Muscle of back (tissue), 13 donors: ENCODE measurements at places on chromosomes 11 and 22. TPM values are rescaled to one million over a fixed set of nuclear protein-coding genes. Genes with fewer than 3 reads are reported as not detected.

Gene SULT4A1
- 3.1 TPM for polyA plus RNA-seq

Gene VPREB3
- polyA plus RNA-seq, result not detected

Gene MRGPRX1
- not detected for polyA plus RNA-seq

Gene EFEMP2
- 137 TPM for polyA plus RNA-seq

Gene UBQLN3
- not detected for polyA plus RNA-seq

Gene DTX4
- 29.2 TPM for polyA plus RNA-seq

Gene CATSPERZ
- polyA plus RNA-seq, result not detected

Gene C11orf42
- 0.31 TPM for polyA plus RNA-seq

Gene TSGA10IP
- polyA plus RNA-seq, result not detected

Gene PTDSS2
- 24.6 TPM for polyA plus RNA-seq

Gene CHRDL2
- polyA plus RNA-seq, result 2.3 TPM

Gene UCP3
- polyA plus RNA-seq, result 4.0 TPM

GRCh38 chr11:215581-216037 lies 8.1 kb downstream of the RIC8A start:
- no peak for DNase-seq

DNA sequence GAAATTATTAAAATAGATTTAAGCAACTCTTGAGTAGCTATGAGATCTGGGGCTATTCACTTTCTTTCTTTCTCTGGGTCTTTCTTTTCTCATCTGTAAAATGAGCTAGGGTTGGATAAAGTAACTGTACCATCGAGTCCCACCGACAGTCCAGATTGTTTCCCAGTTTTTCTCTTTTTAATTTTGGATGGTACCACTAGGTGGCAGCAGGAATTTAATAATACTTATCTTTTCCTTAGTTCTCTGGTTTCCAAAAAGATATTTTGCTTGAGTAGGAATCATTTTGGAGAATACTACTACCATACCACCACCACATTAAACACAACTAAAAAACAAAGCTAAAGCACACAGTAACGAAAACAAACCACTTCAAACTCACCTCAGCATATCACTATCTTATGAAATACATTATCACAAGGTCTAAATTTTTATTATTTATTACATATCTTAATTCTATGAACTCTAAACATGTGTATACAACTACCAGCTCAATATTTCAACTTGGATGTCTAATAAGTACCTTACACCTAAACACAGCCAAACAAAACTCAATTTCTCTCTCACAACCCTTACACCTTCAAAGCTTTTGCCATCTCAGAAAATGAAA lies 584.0 kb downstream of the KCNA4 start:
- peak; percentile 26 for DNase-seq

DNA sequence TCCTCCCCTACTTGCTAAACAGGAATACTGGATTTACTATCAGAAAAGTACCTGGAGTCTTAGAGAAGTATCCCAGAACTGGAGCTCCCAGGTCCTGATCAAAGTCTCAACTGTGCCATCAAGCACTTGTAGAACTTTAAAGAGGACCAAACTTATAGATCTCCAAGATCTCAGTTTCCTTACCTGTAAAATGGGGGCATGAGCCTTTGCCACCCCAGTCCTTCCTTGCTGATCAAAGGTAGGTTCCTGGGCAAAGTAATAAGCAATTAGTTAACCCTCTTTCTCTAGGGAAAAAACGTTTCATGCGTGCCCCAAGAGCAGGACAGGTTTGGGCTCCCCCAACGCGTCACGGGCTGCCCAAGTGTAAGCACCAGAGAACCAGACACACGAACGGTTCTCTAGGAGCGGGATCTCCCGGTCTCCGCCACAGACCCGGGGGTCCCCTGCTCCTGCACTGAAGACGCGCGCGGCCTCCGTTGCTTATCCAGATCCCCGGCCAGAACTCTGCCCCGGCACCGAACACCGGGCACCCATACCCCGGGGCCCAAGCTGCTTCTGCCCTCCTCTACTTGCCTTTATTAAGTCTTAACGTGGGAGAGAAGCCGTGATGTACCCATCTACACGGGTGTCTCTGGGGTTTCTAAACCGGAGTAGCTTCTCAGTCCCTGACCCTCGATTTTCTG lies 505 bp downstream of the ZNF214 start:
- DNase-seq, result peak; percentile 3

- DNase-seq, result no peak
Measured at GRCh38 chr22:25628494-25628893, 64.0 kb downstream of the GRK3 start.

GRCh38 chr22:30884211-30885000 lies 84.2 kb downstream of the MORC2 start:
- DNase-seq, result no peak

- no peak for DNase-seq
Measured at GRCh38 chr22:50422961-50423815, 51.6 kb downstream of the SBF1 start.

DNA sequence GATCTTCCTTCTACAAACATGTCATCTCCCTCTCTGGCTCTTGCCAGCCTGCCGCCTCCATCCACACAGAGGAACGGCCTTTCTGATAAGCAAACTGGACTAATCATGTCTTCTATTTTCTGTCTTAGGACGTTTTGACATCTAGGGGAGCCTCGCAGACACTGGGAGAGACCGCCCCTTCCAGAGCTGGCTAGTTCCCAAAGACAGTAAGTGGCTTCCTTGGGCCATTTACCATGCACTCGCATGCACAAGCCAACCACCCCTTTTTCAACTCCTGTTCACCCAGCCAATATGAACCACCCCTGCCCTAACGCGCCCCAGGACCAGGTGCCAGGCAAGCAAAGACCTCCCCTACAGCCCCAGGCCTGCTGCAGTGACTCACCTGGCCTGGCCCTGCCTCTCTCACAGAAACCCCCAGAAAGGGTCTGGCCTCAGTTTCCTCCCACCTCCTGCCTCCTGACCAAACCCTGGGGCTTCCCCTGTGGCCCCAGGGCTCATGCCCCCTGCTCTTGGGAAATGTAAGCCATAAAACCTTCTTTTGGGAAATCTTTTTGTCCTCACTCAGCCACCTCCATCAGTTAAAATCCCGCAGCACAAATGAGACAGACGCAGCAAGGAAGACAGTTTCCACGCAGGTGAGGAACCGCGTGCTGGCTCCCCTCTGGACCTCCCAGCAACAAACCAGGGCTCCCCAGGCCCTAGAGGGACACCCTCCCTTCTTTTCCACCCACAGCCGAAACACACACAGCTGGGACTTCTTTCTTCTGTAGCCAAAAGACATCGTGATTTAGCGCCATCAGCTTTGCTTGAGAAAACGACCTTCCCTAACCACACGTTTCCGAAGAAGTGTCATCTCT lies 38.5 kb downstream of the SHANK2 start:
- no peak for DNase-seq

DNA sequence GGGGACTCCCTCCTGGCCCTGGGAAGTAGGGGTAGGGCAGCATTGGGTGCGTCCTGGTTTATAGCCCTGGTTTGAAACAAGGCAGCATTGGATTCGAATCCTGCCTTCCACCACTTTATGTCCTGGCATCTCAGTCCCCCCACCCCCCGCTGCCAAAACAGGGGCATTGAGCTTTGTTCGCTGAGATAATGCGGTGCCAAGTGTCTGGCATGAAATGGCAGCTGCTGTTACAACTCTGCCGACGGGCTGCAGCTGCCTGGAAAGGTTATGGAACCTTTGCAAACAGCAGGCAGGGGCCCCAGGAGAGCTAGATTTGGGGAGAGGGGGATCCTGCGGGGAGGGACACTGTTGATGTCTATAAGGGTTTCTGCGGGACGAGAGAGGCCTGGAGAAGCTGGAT lies 1.9 kb downstream of the TST start:
- no peak for DNase-seq

DNA sequence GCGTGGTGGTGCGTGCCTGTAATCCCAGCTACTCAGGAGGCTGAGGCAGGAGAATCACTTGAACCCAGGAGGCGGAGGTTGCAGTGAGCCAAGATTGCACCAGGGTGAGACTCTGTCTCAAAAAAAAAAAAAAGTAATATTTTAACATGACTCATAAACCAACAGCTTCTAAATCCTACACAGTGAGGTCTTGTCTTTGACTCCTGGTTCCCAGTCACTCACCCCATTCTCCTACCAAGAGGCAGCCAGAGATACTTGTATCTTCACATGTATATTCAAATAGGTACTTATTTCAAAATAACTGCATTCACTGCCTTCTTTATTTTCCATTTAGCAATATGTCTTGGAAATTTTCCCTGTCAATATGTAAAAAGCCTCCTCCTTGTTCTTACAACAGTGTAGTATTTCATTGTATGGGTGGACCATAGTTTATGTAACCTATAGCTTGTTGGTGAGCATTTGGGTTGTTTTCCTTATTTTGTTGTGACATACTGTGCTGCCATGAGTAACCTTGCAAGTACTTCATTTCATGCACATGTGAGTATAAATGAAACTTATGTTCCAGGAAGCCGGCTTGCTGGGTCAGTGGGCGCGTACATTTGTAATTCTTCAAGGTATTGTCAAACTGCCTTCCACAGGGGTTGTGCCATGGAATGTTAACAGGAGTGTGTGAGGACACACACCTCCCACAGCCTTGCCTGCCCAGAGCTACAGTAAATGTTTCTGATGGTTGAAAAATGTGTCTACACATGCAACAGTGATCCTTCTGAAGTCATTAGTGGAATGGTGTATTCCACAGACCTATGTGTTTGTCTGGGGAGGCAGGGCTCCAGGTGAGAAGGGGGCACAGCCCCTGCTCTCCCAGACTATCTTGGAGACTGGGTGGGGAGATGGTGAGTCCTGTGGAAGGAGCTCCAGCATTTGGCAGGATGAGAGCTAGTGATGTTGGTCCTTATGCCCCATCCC lies 47.9 kb downstream of the OSBP2 start:
- DNase-seq, result no peak

DNA sequence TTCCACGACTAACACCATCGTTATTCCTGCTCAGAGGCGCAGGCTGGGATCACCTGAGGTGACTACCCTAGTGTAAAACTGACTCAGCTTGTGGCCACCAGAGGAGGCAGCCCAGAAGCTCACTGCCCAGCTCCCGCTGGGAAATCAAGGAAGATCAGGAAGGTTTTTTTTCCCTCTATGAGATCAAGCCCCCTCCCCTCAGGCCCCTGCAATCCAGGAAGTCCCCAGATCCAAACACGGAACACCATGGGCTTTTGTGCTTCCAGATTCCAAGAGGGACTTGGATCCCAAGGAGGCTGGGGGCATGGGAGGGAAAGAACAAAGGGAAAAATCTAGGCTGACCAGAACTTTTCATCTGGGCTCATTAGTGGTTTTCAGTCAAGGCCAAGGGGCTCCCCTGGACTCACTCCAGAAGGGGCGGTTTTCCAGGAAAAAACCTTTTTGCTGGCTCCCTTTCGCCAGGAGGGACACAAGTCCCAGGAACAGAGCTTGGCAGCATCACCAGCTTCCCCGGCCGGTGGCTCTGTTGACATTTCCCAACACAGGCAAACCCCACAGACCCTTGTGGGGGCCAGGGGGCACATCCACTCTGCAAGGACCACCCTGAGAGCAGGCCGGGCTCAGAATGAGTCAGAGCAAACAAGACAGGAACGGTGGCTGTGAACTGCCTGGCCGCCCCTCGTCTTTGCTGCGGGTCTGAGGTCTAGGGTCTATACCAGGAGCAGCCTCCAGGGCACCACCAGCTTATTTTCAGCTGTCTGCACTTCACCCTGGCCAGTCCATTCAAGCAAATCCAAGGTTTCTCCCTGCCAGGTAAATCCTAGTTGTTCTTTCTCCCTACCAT lies 36.8 kb downstream of the MYH9 start:
- DNase-seq, result no peak

DNA sequence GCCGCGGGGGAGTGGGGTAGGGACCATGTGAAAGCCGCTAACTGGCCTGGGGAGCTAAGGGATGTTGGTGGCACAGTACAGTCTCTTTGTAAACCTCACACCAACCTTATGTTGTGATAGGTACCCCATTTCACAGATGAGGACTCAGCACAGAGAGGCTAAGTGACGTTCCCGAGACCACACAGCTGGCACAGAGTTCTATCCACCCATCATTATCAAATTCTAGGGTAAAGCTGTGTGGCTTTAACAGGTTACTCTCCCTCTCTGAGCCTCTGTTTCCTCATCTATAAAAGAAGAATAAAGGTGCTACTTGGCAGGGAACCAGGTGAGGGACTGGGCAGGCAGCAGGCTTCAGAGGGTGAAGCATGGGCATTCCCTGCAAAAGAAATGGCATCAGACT lies 1.4 kb upstream of the GDPD5 start:
- DNase-seq, result no peak

- DNase-seq, result no peak
Measured at GRCh38 chr11:306645-307371, 808 bp upstream of the IFITM2 start.

DNA sequence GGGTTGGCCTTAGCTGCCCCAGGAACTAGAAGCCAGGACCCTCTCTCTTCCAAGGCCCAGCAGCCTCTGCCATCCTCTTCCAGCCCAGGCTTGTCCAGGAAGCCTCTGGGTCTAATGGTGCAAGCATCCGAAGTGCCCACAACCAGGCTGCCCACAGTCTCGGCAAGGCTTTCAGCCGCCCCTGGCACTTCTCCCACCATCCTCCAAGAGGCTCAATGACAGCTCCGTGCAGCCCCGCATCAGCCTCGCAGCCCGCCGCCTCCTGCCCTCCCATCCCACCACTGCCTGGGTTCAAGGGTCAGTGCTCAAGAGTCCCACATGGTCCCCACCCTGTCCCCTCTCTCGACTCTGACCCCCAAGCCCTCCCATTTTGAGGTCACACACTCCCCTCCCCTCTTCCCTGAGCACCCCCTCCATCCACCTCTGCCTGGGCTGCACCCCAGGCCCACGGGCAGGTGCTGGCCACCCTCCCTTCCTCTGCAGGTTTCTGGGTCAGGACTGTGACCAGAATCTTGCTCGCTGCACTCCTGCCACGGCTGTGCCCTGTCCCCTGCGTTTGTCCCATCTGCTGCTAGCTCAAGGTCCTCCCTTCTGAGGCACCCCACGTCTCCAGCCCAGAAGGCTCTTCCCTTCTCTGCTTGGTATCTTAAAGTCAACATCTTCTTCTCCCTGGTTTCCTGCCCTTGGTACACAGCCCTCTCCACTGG lies 17.2 kb downstream of the IFITM10 start:
- DNase-seq, result no peak

DNA sequence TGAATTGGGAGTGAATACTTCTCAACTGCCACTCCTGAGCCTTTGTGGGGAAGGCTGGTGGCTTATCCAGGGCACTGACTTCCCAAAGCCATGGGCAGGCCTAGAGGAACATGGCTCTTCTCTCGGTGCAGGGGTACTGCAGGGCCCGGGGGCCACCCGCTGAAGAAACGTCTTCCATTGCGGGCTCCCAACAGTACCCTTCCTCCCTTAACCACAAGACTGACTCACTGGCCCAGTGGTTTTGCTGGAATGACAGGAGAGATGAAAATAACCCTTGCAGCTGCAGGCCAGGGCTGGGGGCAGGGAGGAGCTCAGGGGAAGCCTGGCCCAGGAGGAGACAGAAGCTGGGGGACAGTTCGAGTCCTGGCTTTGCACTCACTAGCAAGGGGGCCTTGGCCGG lies 13.5 kb downstream of the TXN2 start:
- no peak for DNase-seq

DNA sequence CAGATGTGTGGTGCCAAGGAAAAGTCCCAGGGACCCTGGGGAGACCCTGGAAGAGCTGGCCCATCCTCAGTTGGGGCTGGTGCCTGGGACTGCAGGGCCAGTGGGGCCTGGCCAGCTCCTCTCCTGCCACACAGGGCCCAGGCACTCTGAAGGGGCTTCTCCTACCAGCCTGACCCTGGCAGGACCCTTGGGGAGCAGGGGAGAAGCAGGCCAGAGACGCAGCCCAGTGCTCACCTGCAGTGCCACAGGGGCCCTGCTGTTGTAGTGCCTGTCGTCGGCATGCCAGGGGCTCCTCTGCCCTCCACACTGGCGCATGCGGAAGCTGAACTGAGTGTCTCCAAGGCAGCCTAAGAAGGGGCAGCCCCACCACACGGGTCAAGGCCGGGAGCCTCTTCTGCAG lies 9.1 kb downstream of the DENND6B start:
- no peak for DNase-seq

GRCh38 chr11:92759571-92760214 lies 209.8 kb upstream of the MTNR1B start:
- DNase-seq, result no peak
